ENCODE measurements at places on chromosomes 16 and 17. TPM values are rescaled to one million over a fixed set of nuclear protein-coding genes. Genes with fewer than 3 reads are reported as not detected.
A peak's percentile ranks its signal among the peaks of the same experiment; 100 is the strongest.

- no peak for DNase-seq
- H3K27ac ChIP-seq, result no peak overlapping the region
- H3K4me3 ChIP-seq, result no peak overlapping the region
- H3K36me3 ChIP-seq, result no peaks in the 10 kb centered on the region
Observed at GRCh38 chr17:19897090-19897837, 29.5 kb upstream of the ULK2 start.

TBC1D3B gene
- 21.4 TPM for total RNA-seq

GRCh38 chr16:14309906-14310305 lies 238.8 kb downstream of the MRTFB start:
- peak; percentile 25 for DNase-seq
- H3K4me3 ChIP-seq, result peak overlapping the region; percentile 83
- no peaks in the 10 kb centered on the region for H3K36me3 ChIP-seq
- no peak overlapping the region for H3K27ac ChIP-seq

DNA sequence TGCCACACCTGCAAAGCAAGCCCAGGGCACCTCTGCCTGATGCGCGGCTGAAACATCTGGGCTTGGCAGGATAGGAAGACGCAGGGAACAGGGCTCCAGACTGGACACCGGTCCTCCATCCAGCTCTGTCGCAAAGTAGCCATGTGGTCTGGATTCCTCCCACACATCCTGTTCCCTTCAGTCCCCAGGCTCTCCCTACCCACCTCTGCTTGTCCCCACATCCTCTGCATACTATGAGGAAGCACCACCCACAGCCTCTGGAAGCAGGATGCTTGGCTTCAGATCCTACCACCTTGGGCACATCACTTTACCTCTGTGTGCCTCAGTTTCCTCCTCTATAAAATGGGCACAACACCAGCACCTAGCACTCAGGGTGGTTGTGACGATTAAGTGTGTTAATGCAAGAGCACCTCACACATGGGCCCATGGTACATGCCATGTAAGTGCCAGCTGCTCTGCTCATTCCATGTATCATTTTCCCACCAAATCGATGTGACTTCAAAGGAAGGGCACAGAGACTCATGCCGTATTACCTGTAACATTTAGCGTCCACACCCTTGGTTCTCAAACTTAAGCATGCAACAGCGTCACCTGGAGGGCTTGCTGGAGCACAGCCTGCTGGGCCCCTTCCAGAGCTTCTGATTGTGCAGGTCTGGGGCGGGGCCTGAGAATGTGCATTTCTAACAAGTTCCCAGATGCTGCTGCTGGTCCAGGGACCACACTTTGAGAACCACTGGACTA lies 138.6 kb upstream of the SDK2 start:
- H3K36me3 ChIP-seq, result no peaks in the 10 kb centered on the region
- no peak overlapping the region for H3K4me3 ChIP-seq
- no peak overlapping the region for H3K27ac ChIP-seq
- no peaks in the 10 kb centered on the region for H3K27me3 ChIP-seq
- no peak for DNase-seq
- peaks cover 4% of the 10 kb centered on the region for H3K4me1 ChIP-seq

CCDC57 gene
- 78.8 TPM for total RNA-seq

CCDC144A gene
- 3.1 TPM for total RNA-seq

GRCh38 chr17:31631766-31632165 lies 227.3 kb downstream of the COPRS start:
- DNase-seq, result no peak
- H3K4me3 ChIP-seq, result no peak overlapping the region
- H3K27me3 ChIP-seq, result peaks cover 57% of the 10 kb centered on the region
- H3K4me1 ChIP-seq, result no peaks in the 10 kb centered on the region

DNA sequence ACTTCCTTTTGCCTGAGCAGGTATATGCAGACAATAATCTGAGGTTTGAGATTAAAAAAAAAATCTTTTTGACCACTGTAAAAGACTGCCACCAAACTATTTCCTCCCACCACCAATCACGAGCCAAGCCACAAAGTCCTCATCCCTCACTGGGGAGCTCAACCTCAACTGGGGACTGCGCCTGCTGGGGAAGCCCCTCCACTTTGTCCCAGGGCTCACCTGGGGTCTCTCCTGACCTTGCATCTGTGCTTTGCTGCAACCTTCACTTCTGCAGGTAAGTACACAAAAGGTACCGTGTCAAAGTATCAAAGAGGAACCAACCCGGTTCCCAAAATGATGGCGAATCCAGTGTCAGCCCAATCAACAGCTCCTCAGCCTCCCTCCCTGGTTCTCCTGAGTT lies 35.5 kb downstream of the TLE7 start:
- no peak overlapping the region for H3K4me3 ChIP-seq
- H3K27ac ChIP-seq, result no peak overlapping the region

DNA sequence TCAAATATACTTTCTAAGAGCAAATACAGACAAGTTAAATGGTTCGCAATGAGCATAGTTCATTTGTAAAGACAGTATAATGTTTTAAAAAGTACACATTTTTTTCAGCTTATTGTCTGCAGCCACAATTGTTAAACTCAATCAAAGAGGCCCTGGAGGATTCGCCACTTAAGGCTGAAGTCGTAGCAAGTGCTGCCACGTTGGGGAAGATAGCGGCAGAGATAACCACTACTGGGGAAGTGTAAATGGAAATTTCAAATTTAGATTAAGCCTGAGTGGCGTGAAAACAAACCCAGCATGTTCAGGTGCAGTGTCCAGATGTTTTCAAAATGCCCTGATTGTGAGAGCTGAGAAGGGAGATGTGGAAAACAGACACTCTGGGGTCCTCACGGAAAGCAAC lies 8.4 kb downstream of the PMP22 start:
- no peak overlapping the region for H3K4me3 ChIP-seq
- H3K36me3 ChIP-seq, result no peaks in the 10 kb centered on the region
- peaks cover 28% of the 10 kb centered on the region for H3K4me1 ChIP-seq
- peaks cover 76% of the 10 kb centered on the region for H3K27me3 ChIP-seq
- no peak overlapping the region for H3K27ac ChIP-seq

SMTNL2 gene
- total RNA-seq, result not detected
